Activated CD4-positive, alpha-beta T cell treated with anti-CD3 and anti-CD28 coated beads, Interleukin-2, amount 50 U/mL, for 24 hours (primary cell): ENCODE measurements at places on chromosomes 7 and 10.

- no peak for DNase-seq
These were observed 35.2 kb upstream of the ITGA8 start for GRCh38 chr10:15754937-15755336.

- no peak for DNase-seq
These were observed 92.9 kb upstream of the ADAM12 start for GRCh38 chr10:126481181-126481580.

DNA sequence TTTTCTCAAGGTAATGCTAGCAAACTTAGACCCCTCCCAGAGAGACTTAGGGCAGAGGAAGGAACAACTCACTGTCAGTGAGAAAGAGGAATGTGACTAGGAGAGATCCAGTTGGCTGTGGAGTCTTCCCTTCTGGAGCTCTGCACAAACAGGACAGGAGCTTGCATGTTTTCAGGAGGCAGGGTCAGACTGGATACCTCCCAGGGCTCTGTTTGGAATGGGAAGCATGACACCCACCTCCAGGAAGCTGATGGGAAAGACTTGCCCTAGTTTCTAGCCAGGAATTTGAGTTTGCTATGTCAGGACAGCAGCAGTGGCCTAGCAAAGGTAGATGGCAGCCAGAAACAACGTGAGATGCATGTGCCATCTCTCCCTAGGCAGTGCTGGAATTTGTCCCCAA is 40.6 kb downstream of the GHRHR start:
- DNase-seq, result no peak

- peak; percentile 77 for DNase-seq
These were observed 11.3 kb upstream of the SAMD8 start for GRCh38 chr10:75099952-75100763.

DNA sequence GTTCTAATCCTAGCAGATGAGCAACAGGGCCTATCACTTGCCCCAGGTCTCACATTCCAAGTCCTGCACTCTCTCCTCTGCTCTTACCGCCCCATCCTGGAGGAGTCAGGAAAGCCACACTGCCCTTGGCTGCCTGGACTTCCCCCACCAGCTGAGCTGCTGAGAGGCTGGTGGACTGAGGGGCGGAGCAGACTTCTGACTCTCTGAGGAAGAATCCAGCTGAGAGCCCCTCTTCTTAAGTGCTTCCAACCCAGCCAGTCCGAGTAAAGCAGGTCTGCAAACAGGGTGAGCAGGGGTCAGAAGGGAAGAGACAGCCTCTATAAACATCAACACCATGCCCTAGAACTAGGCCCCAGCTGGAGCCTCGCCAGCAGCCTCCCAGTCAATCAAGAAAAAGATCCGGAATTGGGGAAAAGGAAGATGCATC is 92.4 kb upstream of the TMEM72 start:
- DNase-seq, result no peak

DNA sequence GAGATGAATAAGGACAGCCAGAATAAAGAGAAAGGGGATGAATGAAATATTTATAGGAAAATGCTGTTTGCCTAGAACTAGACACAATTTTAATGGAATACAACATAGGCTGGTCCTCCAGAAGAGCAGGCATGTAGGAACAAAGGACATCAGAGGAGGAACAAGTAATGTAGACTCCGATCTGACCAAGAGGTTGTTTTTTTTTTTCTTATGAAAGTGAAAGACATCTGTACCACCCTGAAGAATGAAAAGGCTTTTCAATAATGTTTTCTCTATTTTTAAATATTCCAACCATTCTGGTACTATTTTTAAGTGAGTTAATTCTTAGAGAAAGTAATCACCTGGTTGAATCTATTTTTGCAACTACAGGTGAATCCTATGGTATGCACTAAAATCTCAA is 136.9 kb upstream of the PTN start:
- DNase-seq, result no peak

GRCh38 chr10:89981891-89982290 is 280.5 kb downstream of the KIF20B start:
- no peak for DNase-seq

DNA sequence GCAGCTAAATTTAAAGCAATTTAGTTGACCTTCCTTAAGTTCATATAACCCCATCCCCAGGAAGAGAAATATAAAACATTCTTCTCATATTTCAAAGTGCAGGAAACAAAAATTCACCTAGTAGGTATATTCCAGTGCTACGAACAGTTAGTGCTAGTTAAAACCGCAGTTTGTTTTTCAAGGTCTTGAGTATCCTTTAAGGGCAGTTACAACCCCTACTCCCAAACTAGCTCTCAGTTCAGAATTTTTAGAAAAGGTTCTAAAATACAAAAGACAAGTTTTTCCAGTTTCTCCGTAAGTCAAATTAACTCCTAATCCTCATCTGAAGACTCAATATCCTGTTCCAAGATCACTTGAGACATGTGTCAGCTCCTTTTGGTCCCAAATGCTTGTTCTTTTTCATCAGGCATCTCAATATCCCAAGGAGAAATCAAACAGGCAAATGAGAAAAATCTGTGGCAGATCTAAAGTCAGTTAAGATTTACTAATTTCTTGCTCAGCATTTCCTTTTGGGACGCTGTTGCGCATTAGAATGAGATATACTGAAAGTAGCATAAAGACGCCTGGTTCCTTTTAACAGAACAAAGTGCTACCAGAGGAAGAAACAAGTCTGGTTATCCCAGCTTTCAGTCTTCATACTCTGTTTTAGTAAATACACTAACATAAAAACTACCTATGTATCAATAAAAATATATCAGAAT is 51.8 kb downstream of the ARHGAP12 start:
- no peak for DNase-seq

- no peak for DNase-seq
These were observed 127.7 kb downstream of the SRI start for GRCh38 chr7:88091988-88092675.

- no peak for DNase-seq
These were observed 316.3 kb downstream of the PARD3 start for GRCh38 chr10:34498821-34499220.

DNA sequence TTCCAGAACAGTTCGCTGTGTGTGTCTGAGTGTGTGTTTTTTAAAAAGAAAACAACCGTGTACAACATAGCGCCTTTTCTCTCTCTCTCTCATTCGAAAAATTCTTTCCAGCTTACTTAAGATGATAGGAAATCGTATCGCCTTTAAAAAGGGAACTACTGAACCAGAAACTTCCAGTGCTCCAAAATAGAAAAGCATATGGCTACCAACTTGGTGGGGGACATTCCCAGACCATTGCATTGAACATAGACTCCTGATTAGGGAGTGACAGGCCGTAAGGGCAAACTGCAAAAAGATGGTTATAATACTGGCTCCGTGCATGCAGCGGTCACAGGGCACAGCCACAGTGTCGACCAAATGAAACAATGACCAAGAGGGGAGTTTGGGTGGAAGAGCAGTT is 94.4 kb upstream of the FGFR2 start:
- no peak for DNase-seq

GRCh38 chr10:77859200-77859864 is 67.2 kb downstream of the DLG5 start:
- no peak for DNase-seq

GRCh38 chr7:125568799-125569198 is 639.2 kb upstream of the POT1 start:
- no peak for DNase-seq

DNA sequence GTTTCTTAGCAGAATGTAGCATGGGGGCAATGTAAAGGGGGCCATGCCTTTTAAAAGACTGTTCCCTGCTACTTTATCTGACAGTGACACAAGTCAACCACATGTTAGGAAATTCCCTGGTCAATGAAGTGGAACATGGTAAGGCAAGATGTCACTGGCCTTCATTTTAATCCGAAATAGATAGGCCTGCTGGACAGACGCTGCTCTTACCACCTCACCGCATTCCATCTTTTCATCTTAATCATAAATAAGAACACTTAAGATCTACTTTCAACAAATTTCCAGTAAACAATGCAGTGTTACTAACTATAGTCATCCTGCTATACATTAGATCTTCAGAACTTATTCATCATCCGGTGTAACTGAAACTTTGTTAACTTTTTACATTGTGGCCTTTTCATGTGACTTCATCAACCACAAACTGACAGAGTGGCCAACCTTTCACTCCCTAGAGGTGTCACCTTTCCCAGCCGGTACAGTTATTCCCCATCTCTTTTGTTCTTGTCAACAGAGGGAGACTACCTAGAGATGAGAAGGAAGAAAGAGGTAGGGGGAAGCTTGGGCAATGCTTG is 15.6 kb downstream of the ASB4 start:
- DNase-seq, result no peak

DNA sequence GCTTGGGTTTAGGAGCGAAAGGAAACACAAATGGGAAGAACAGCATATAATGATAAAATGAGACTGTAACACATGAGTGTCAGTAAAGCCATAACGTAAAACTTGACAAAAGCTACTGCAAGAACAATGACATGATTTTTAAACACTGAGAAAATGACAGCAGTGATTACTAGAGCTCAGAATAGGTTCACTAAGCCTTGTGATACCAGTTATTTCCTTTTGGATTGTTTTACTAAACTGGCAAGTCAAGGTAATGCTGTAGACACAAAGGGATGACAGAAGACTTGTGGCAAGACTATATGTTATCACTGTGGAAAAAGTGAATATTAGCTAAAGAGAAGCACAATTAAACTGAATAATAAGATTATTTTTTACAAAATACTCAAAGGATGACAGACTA is 12.7 kb downstream of the NCOA4 start:
- DNase-seq, result no peak

DNA sequence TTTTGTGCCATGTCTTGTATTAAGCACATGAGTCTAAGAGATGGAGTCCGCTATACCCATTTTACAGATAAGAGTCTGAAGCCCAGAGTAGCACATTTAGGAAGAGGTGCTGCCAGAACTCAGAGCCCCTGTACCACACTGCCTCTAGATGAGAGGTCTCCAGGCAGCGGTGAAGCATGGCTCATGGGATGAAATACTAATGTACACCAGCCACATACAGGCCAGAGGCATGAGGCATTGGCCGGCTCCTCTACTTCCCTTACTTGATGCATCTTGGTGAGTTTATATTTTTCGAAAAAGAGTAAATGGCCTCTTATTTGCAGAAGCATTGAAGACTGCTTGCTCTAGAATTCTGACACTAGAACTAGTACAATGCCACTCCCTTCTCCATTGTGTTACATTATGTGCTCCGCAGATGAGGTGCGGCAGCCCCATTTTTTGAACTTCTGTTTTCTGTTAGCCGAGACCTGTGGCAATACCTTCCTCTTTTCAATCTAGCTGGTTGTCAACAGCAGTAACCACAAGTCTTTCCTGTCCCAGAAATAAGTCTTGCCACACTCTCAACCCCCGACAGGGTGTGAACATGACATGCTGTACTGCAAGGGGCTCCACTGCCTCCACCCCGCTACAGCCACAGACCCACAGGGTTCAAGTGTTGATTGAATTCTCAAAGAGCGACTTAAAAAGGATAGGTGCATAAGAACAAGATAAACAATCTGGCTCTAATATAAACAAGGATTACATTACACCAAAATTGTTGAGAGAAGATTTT is 145.3 kb downstream of the CELF2 start:
- DNase-seq, result no peak
